ENCODE measurements at places on chromosomes 3 and 15. TPM values are rescaled to one million over a fixed set of nuclear protein-coding genes. Genes with fewer than 3 reads are reported as not detected.

The CLDN18 gene
- total RNA-seq, result not detected

The WDR93 gene
- not detected for total RNA-seq

The ZNF860 gene
- 1.5 TPM for total RNA-seq

The P2RY1 gene
- total RNA-seq, result 25.1 TPM

The ACTL6A gene
- total RNA-seq, result 91.8 TPM

The LTF gene
- total RNA-seq, result not detected

The TUSC7 gene
- not detected for total RNA-seq

The VPS8 gene
- total RNA-seq, result 20.3 TPM

The KLHL18 gene
- 16.1 TPM for total RNA-seq
